ENCODE measurements at places on chromosomes 12 and 14.

DNA sequence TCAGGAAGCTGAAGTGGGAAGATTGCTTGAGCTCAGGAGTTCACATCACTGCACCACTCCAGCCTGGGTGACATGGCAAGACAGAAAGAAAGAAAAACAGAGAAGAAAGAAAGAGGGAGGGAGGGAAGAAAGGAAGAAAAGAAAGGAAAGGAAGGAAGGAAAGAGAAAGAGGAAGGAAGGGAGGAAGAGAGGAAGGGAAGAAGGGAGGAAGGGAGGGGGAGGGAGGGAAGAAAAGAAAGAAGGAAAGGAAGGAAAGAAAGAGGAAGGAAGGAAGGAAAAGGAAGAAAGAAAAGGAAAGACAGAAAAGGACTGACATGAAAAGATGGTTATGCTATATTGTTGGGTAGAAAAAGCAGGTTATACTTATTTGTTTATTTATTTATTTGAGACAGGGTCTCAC, 3.9 kb downstream of the GLTP start:
- DNase-seq = no peak

GRCh38 chr14:101116486-101117130, 213.1 kb upstream of the RTL1 start:
- DNase-seq = no peak

GRCh38 chr14:106790189-106791036, 1264.0 kb downstream of the TMEM121 start:
- peak; percentile 52 for DNase-seq

DNA sequence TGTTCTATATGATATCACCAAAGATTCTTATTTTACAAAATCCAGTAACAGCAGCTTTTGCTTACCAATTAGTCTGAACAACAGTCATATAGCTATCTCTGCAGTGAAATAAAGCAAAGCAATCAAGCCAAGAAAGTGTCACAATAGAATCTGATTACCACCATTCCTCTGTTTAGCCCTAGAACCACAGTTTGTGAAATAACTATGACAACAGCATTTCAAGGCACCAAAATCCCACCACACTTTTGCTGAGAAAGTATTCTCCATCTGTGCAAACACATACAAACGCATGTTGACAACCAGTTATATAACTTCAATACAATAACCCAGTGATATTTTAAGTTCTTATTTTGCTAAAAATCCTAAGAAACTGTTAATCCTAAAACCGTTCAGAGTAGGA, 7.4 kb downstream of the PPP1R13B start:
- no peak for DNase-seq

- no peak for DNase-seq
Observed at GRCh38 chr12:61985830-61986229, 274.4 kb upstream of the USP15 start.

GRCh38 chr12:19277711-19278110, 148.2 kb downstream of the PLEKHA5 start:
- DNase-seq = no peak

GRCh38 chr14:60684203-60684602, 34.9 kb upstream of the SIX1 start:
- DNase-seq = no peak

DNA sequence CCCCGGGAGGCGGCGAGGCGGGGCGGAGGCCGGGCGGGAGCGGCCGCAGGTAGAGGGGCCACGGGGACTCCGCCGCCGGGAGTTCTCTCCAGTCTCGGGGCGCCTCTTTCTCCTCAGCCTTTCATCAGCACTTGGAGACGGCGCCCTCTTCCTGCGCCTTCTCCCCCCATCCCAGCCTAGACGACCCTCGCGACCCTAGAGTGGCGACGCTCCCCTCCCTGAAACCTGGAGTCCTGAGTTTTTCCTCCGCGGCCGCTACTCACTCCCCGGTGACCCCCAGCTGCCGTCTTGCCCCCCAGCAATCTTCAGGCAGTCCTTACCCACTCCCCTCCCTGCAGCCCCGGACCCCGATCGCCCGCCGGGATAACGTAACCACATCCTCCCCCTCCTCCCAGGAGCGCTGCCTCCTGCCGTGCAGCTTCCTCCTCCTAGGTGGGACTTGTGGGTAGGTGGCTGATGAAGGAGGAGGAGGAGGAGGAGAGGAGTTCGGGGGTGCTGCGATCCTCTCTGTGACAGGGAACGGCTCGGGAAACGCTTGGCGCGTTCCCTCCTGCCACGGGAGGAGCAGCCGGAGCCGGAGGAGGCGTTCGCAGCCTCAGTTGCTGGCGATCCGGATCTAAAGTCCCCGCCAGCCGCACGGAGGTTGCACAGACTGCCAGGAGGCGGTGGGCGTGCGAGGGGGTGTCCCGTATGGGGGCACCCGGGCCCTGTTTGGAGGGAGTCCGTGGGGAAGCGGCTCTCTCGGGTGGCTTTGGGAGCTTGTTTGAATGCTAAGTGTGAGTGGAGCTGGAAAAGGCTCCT, 891 bp downstream of the PLEKHA5 start:
- DNase-seq = peak; percentile 4

DNA sequence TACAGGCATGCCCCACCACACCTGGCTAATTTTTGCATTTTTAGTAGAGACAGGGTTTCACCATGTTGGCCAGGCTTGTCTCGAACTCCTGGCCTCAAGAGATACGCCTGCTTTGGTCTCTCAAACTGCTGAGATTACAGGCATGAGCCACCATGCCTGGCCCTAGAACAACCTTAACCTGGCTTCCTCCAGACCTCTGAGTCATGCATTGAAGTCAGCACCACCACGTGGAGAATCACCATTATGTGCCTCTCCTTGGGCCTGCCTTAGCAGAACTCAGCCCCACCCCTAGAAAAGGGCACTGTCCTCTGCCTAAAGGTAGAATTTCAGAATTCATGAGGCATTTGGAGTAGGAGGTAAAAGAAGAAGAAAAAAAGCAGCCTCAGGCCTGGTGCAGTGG, 49.0 kb downstream of the LIMA1 start:
- DNase-seq = no peak

- no peak for DNase-seq
Observed at GRCh38 chr14:104048758-104049507, 36.6 kb upstream of the ASPG start.

- DNase-seq = no peak
Observed at GRCh38 chr12:113825705-113826104, 140.4 kb downstream of the RBM19 start.

DNA sequence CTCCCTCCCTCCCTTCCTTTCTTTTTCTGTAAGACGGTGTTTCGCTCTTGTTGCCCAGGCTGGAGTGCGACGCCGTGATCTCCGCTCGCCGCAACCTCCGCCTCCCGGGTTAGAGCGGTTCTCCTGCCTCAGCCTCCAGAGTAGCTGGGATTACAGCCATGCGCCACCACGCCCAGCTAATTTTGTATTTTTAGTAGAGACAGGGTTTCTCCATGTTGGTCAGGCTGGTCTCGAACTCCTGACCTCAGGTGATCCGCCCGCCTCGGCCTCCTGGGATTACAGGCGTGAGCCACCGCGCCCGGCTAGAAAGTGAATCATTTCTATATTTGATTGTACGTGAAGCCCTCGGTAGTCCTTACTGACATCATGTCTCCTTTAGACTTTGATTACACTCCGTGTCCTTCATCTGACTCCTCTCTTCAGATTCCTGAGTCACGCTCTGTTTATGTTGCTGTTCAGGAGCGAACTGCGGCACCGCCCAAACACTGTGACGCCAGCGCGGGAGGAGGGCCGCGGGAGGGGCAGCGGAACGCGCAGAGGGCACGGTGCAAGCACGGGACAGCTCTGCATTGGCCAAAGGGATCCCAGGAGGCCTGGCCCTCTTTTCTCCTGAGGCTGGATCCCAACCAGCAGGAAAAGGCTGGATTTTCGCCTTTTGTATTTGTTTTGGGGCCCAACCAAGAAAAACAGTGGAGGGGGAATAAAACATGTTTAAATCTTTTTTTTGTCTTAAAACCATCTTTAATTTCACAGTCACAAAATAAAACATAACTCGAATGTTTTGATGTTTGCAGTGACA, 538 bp upstream of the GABARAPL1 start:
- peak; percentile 76 for DNase-seq

DNA sequence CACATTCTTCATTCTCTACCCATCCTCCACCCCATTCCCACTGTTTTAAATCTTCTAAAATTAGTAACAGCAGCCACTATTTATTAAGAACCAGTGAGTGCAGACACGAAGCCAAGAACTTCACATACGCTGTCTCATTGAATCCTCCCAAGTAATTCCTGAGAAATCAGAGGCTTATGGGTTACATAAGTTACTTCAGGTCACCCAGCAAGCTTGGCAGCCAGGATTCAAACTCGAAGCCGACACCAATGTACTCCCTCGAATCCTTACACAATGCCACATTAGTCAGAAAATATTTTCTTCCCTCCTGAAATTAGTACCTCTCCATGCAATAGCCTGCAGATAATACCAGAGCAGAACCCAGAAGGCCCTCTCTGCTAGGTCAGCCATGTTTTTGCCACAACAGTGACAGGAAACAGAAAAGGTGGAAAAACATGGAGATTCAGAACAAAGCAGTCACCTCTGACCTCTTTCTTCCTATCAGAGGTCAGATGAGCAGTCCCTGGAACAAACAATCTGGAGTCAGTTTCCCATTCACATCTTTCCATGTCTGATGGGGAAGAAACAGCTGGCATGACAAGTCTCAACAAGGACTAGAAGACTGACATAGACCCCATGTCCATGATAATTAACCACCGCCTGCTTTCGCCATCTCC, 16.4 kb downstream of the NID2 start:
- DNase-seq = no peak

DNA sequence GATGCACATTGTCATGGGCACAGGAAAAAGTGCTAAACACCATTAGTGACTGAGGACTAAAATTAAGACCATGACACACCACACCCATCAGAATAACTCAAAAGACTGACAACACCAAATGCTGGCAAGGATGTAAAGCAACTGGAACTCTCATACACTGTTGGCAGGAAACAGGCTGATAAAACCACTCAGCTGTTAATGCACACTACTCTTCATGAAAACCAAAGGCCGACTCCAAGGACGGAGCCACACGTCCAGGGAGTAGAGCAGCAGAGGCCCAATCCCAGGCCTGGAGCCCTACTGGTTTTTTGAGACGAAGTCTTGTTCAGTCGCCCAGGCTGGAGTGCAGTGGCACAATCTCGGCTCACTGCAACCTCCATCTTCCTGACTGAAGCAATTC, 6.4 kb downstream of the RAD52 start:
- DNase-seq = no peak

DNA sequence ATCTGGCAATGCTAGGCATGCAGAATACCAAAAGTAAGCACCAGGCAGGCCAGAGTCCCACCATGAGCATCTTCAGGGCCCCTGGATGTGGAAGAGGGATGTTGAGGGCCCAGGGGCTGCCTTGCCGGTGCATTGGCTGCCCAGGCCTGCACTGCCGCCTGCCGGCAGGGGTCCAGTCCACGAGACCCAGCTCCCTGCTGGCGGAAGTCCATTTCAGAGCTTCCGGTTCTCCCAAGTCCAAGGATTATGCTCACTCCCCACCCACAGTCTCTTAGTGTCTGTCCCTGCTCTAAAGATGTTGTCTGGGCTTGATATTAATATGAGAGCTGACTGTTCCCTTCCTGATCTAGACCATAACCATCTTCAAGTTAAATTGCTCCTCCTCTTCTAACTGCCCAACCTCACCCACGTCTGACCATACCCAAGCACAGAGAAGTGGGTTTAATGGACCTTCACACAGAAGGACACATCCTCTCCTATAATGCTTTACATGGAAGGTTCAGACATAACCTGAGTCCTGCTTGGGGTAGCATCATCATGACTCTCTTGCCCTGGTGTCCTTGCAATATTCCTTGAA, 117.4 kb downstream of the DAD1 start:
- no peak for DNase-seq
